Activated T-cell treated with anti-CD3 and anti-CD28 coated beads for 1 hour (primary cell): ENCODE measurements at places on chromosomes 5 and 9.

DNA sequence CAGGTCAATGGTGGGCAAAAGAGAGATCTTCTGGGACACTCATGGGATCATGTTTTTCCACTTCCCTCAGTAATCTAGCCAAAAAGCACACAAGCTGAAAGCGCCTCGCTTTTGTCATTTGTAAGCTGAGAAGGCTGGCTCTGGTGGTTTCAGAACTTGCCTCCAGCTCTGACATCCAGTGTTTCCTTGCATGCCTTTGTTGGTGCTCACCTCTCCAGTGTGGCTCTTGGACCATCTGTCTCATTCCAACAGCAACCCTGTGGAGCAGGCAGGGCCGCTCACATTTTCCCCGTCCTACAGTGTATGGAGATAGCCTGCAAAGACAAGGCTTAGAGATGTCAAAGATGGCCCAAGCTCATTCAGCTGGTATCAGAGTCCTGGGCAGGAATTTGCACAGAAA, 160.8 kb upstream of the KLF4 start:
- no peak for DNase-seq

DNA sequence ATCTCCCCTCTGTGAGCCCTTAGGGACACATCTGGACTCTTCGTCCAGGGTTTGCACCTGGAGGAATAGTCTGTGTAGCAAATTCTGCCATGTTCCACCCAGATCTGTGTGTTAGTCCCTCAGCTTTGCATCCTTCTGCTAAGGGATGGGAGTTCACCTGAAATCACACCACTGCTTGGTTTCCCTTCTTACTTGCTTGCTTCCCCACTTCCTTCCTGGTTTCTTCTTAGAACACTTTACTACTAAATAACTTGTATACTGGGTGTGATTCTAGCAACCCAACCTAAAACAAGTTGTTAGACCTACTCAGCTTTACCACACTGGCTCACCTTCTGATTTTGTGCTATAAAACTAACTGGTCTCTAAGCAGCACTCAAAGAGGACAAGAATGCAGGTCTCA, 202.6 kb upstream of the MAP3K1 start:
- DNase-seq, result no peak

DNA sequence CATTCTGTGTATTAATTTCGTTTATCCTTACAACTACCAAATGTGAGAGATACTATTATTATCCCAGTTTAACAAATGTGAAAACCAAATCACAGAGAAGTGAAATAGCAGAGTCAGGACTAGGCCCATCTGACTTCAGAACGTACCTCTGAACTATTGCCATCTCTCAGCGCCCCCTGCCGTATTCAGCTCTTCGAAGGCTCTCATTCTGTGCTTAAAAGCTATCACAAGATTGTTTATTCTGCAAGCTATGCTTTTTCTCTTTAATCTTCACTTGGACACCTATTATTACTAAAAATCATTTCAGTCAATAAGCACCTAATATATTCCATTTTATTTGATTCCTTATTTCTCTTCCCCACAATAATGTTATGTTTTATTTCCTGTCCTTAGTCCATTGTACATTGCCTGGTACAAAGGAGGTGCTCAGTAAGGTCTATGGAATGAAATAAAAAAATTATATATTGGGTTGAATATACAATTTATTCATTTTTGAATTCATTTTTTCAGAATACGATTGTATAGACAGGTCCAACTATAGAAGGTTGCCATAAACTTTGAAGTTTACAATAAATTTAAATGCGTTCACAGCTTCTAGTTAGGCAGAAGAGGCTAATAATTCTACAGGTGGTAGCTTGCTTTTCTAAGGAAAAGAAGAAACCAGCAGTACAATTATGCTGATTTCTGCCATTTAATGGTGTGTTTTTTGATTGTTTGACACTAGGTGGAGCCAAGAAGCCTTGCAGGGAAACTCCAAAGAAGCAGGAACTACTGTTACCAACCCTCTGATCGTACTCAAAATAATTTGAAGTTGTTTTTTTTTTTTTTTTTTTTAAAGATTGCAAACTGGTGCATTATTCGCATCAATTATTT, 202.2 kb upstream of the DMRTA1 start:
- no peak for DNase-seq

- no peak for DNase-seq
Observed at GRCh38 chr5:42583322-42583721, 160.1 kb downstream of the GHR start.

DNA sequence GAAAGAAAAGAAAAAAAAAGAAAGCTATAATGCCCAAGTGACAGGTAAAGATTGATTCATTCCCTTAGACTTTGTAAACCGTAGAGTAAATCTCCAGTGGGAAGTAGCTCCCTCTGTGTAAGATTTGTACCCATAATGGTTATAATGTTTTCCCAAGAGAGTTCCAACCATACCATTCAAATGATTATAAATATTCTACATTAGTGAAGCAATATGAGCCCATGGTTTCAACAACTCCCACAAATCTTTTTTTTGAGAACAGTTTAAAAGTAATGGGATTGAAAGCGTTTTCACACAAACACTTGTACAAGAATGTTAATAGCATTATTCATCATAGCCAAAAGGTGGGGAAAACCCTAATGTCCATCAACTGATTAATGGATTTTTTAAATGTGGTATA, 58.0 kb downstream of the GRAMD2B start:
- no peak for DNase-seq

GRCh38 chr9:118652258-118652657, 717.0 kb downstream of the BRINP1 start:
- no peak for DNase-seq

- no peak for DNase-seq
Observed at GRCh38 chr9:80554301-80554700, 982.5 kb downstream of the TLE4 start.

DNA sequence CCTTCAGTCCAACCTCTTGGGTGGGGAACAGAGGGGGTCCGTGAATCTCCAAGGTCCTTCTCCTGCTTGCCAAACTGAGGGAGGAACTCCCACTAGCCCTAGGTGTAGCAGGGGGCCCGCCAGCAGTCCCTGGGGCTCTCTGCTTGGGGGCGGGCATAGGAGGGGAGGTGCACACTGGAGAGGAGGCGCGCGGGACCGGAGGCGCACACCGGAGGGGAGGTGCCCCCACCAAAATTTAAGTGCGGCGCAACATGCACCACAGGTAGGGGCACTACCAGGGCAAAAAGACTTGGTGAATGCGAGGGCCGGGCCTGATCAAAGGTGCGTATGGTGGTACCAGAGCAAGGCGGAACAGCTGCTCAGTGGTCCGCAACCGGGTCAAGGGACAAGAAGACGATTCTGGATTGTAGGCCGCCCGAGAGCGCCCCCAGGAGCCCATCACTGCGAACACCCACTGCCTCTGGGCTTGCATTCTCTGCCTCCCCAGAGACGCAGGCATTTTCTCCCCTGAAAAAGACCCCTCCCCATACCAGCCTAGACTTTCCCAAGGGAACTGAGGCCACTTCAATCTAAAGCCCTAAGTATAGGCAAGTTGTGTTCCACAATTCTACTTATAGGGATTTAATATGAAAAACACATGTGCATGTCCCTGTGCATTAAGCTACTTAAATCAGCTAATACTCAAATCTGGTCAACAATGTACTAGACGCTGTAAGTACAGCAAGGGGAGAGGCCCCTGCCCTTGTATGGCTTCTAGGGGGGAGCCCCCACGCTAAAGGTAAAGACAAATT, 50.6 kb downstream of the TGFBI start:
- DNase-seq, result no peak

DNA sequence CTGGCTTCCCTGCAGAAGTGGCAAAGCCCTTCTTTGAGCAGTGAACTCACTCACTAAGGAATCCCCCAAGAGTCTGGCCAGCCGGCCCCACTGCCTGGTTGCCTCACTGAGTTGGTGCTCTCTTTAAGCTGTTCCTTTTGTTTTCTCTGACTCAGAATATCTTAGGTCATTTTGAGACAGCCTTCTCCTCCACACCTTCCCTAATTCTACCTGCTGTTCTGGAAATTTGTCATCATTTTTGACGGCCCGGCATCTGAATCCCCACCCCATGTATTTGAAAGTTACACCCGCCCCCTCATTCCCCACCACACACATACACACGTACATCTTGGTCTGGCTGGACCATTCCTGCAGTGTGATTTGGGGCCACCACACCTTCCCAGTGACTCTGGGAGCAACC, 41.8 kb downstream of the FGF1 start:
- DNase-seq, result no peak

GRCh38 chr9:75046725-75047345, 18.7 kb upstream of the CARNMT1 start:
- DNase-seq, result no peak

GRCh38 chr5:95178046-95178651, 106.7 kb downstream of the MCTP1 start:
- no peak for DNase-seq

GRCh38 chr5:65288657-65289056, 193.1 kb downstream of the ADAMTS6 start:
- DNase-seq, result no peak

DNA sequence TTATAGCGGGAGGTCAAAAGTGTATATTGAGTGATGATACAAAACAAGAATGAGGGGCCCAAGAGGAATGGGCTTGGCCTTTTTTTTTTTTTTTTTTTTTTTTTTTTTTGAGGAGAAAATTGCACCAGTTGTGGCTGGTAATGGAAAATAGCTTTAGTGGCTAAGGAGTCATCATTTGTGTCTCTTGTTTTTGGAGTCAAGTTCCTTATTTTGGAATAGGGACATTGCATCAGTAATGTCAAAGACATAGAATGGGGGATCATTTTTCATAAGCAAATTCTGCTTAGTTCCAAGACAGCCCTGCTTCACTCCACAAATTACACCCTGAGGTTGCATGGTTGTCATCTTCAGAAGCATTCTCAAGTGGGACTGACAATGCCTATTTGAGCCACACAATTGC, 137.4 kb downstream of the STK32A start:
- no peak for DNase-seq

GRCh38 chr5:136295914-136296313, 69.4 kb downstream of the TRPC7 start:
- no peak for DNase-seq

DNA sequence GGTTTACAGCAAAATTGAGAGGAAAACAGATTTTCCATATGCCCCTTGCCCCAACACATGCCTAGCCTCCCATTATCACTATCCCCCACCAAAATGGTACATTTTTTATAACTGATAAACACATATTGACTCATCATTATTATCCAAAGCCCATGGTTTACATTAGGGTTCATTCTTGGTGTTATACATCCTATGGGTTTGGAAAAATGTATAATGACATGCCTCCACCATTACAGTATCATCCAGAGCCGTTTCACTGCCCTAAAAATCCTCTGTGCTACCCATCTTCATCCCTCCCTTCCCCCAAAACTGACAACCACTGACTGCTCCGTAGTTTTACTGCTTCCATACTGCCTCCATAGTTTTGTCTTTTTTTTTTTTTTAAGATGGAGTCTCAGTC, 111.1 kb downstream of the ACTL7B start:
- no peak for DNase-seq

- no peak for DNase-seq
Observed at GRCh38 chr5:111509119-111509518, 3.2 kb downstream of the STARD4 start.

DNA sequence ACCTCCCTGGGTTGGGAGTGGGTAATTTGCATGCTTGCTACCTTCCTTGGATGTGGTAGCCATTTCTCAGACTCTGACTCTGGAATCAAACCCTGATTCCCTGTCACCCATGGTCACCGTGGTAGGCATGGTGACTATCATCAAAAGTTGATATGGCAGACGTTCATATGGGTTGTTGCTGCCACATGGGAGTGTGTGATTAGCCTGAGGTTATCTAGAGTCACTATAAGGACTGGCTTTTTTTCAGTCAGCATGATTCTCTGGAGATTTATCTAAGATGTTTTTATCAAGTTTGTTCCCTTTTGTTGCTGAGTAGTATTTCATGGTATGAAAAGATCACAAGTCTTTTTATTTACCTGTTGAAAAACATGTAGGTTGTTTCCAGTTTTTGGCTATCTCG, 7.0 kb downstream of the RCL1 start:
- DNase-seq, result no peak

- no peak for DNase-seq
Observed at GRCh38 chr5:110361471-110361870, 365.0 kb downstream of the TMEM232 start.

- DNase-seq, result no peak
Observed at GRCh38 chr9:109192732-109193361, 25.8 kb upstream of the FRRS1L start.

DNA sequence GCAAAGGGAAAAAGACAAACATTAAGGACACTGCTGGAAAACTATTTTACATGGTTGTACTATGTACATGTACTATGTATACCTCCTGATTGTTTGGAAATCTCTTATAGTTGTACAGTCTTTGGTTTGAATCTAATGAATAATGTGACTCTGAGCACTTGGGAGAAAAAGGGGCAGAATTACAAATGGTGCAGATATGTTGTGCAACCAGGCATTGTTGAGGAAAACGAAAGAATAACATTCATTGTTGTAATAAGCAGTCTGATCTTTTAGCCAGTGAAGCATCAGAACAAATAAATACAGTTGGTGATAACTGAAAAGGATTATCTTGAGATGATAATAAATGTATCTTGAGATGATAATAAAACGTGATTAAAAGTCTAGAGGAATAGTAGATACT, 87.2 kb downstream of the CSNK1G3 start:
- no peak for DNase-seq

DNA sequence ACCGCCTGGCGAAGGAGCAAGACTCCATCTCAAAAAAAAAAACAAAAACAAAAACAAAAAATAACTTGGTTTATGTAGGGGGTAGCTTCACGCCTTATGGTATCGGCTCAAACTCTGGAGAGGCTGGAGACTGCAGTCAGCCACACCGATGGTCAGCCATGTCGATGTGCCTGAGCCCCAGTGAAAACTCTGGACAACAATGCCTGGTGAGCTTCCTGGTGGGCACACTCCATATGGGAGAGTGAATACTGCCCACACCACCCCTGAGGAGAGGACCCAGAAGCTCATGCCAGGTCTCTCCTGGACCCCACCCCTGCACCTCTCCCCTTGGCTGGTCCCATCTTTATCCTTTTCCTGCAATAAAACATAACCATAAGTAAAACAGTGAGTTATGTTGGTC, 19.6 kb downstream of the IPPK start:
- no peak for DNase-seq

DNA sequence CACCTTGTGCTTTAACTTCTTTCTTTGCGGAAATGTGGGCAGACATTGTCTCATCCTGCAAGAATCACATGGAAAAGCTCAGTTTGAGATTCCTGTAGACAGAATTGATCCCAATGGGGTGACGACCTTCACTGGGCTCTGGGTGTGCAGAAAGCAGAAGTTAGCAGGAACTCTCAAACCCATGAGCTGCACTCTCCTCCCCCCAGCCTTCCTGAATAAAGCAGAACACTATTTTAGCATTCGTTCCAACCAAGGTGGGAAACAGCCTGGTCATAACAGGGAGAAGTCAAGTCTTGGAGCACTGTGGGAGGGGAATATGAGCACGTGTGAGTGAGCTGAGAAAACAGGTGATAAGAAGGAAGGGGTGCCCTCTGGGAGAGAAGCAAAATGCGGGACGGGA, 87.4 kb upstream of the FER start:
- no peak for DNase-seq
